ENCODE measurements at places on chromosomes 6 and 20. TPM values are rescaled to one million over a fixed set of nuclear protein-coding genes. Genes with fewer than 3 reads are reported as not detected.
A peak's percentile ranks its signal among the peaks of the same experiment; 100 is the strongest.

The CLVS2 gene
- polyA plus RNA-seq, result 0.08 TPM

The TNXB gene
- 13.6 TPM for polyA plus RNA-seq

The OR2H1 gene
- polyA plus RNA-seq, result 0.10 TPM

The ELOVL2 gene
- 0.74 TPM for polyA plus RNA-seq

The TREML4 gene
- polyA plus RNA-seq, result not detected

The ENPP5 gene
- 2.9 TPM for polyA plus RNA-seq

DNA sequence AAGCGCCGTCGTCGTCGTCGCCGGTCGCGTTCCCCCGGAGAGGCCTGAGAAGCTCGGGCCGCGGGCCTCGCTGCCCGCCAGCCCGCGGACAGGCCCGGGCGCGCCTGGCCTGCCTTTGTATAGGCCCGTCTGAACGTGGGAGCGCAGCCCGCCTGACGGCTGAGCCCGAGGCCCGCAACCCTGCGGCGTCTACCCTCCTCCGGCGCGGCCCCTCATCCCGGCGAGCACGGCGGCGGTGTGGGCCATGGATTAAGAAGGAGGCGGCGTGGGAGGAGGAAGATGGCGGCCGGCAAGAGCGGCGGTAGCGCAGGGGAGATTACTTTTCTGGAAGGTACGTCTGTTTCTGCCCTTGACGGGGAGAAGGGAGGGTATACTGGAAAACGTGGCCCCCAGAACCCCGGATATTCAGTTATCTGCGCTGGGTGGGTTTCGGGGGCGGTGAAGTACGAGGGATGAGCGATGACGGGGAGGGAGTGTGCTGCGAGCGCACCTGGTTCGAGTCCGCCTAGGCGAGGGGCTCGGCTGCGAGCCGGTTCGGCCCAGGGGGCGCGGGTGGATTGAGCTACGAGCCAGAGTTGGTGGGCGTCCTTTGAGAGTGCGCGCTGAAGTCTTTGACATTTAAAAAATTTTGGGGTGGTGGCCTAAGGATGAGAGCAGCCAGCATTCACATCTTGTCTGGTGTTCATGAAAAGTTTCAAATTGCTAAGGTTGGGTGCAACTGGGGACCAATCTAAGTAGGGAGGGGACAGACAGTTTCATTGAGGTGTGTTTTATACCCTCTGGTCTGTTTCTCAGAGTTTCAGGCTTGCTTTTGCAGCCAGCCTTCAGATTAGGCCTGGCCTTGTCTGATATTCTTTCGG, 796 bp downstream of the SENP6 start:
- peak; percentile 72 for DNase-seq

DNA sequence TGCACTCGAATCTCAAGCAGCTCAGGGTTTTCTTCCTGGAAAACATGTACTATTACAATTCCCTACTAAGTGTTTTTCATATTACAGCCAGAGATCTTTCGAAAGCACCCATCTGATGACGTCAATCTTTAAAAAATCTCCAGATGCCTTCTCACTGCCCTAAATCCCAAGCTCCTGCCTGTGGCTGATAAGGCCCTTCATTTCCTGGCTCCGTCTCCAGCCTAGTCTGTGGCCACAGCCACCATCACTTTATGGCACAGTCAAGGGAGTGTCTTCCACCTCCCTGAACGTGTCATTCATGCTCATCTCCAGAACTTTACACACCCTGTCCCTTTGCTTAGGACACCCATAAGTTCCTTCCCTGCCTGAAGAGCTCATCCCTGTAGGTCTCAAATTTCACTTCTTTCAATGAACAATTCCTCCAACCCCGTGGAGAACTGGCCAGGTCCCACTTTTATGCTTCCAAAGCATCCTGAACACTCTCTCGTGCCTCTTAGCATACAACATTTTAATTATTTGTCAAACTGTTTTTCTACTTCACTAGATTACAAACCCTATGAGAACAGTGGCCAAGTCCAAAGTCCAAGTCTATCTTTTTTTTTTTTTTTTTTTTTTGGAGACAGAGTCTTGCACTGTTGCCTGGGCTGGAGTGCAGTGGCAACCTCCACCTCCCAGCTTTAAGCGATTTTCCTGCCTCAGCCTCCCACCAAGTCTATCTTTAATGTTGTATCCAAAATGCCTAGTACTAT, 106.1 kb upstream of the AGPAT4 start:
- no peak for DNase-seq

- no peak for DNase-seq
These were observed 10.8 kb downstream of the STX16 start for GRCh38 chr20:58661598-58662473.

DNA sequence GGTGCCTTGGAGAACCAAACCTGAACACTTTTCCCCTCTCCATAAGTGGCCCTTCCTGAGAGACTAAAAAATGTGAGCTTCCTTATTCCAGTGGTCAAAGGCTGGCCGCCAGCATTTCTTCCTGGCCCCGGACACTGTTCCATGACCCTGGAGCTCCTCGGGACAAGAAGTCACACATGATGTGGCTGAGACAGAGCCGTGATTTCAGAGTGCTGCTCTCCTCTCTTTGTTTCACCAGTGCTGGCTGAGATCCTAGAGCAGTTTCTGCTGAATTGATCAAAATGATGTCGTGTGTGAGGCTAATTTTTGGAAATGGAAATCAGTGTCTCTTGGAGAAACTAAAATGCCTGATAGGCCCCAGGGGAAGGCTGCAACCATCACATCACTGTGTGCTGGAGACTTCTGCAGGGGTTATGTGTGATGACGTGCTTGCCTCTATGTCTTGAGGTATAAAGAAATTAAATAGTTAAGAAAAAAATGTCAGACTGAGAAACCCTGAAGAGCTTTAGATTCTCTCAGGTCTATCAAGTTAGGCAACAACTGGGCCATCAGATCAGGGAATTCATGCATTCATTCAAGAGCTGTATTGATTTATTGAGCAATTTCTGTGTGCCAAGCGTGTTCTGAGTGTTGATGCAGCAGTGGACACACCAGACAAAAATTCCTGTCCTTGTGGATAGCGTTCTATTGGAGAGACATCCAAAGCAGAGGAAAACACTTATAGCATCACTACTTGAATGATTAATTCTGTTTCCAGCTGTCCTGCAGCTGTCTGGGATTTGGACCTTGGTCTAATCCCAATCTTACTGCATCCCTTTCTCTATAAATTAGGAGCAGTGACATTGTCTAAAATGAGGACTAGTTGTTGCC, 72.7 kb upstream of the CCN6 start:
- DNase-seq, result peak; percentile 41

DNA sequence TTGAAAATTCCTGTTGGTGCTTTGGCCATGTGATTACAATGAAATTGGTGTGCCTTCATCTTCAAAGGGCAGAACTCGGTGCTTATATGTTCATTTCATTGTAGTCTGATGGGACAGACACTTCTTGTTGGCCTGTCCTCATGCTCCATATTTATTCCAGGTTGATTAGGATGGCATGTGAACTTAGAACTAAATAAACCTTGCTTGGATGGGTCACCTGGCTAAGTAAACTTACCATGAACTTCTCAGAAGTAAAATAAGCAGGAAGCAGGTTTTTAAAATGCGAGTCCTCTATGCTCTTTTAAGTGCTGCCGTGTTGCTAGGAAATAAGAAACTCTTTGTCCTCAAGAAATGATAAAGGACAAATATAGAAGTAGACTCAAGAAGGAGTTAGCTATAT, 26.7 kb downstream of the ZDHHC14 start:
- DNase-seq, result no peak

DNA sequence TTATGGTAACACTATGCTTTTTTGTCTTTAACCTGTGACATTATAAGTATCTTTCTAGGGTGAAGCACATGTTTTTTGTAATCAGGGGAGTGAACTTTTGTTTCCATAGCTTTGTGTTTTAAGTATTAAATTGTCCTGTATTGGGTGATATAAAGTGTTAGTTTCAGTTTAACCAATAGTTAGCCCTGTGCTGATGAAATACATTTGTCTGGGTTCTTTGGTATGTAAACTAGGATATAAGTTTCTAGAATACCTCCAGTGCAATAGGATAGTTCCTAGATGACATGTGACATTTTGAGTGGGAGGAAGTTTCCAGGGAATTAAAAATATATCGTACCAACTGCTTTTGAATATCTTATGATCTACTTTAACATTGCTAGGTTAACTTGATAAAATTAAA, 611.0 kb upstream of the MARCKS start:
- no peak for DNase-seq

DNA sequence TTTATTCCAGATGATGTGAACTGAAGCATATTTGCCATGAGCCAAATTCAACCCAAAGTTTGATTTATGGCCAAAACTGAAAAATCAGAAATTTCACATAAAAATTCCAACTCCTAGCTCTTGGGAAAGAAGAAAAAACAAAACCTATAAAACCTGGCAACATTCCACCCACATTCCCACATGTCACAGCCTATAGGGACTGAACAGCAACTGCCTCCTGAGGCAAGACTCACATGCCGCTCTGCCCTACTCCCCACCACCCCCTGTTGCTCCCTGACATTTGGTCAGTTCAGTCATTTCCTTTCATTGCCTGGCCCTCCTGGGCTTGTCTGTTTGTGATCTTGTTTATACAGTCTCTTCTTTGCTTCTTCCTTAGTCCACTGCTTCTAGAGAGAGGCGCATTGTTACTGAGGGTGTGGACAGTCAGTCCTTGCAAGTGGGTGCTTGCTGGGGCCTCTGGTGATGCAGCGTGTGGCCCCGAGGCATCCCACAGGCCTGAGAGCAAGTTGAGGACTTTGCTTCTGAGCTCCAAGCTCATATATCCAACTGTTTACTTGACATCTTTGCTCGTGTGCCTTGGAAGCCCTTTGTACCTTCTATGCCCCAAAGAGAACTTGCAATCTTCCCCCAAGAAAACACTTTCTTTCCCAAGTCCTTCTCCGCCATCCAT, 31.4 kb downstream of the NFATC2 start:
- no peak for DNase-seq

GRCh38 chr6:158554611-158555361, 5.1 kb upstream of the TMEM181 start:
- no peak for DNase-seq

DNA sequence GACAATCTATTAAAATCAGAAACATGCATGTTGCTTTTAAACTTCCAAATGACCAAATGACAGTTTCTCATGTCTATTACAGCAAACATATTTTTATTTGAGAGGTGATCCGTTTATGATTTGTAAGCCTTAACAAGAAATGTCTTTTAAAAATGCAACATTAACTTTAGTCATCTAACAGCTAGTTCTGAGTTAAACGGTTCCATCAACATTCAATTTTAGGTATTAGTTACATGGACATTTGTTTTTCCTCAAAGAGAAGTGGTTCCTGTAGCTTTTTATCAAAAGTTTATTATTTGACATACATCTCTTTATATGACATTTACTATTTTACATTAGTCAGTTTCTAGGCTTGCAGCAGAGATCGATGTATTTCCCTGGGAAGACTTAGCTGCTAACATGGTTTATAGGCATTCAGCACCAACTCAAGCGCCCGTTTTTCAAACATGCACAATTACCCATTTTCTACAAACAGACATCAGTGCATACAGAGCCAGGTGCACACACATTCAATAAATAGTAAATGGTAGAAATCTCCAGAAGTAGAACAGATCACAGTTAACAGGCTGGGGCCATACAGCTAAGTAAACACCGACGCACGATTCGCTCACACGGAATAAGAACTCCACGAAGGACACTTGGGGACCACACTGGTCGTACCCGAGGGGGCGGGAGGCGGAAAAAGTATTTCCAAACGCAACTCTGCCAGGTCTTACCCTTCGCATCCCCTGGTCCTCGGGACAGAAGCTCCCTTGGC, 882 bp downstream of the CNR1 start:
- DNase-seq, result no peak

DNA sequence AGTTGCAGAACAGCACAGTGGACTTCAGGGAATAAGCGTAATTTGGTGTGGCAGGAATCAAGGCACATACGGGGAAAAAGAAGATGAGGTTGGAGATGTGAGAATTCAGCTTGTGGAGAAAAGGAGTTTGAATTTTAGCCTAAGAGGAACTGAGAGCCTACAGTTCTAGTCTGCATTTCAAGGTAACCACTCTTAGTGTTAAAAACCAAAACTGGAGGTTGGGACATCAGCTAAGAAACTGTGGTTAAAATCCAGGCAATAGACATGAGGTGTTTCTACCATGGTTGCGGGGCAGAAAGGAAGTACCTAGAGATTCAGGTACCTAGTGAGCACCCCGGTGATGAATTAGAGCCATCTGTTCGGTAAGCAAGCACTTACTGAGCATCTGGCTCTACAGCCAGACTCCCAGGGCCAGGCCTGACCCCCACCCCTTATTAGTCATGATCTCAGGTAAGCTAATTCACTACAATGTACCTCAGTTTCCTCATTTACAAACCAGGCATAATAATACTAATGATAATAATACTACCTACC, 44.4 kb downstream of the FAXC start:
- DNase-seq, result no peak

DNA sequence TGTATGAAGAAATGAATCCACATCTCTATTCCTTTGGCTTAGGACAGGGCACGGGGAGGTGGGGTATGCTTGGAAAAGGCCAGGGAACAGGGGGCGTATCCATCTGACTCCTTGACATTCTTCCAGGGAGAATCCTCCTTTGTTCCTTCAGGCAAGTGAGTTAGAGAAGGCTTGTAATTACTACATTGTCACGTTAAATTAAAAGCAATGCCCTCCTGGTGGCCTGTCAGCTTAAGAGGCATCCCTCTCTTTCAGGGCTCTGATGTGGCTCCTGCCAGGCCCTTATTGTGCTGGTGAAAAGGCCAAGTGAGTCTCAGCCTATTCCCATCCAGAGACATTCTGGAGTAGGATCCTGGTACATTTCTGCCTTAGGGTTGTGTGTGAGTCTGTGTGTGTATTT, 128.3 kb downstream of the FOXA2 start:
- DNase-seq, result no peak

DNA sequence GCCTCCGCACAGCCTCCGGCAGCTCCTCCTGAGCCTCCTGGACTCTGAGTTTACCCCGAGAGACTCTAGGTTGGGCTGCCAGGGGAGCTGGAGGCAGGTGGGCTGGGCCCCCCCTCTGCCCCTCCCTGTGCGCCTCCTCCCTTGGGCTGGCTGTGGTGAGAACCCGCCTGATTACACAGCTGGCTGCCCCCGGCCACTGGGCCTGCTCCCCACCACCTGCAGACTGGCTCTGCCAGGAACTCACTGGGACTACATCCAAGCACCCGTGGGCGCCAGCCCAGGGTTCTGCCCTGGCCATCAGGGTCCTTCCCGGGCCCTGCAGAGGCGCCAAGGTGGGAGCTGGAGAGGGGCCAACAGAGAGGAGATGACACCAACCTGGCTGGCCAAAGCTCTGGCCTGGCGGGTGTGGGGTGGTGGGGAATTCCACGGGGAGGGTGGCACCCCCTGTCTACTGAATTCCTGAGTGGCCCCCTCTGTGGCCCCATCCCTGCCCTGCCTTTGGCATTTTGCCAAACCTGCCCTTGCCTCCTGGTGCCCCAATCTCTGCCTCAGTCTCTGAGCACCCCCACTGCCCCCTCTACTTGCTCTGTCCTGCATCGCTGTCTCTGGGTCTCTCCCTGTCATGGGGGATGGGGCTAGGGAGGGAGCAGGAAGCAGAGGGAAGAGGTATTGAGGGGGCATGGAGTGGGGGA, 21.9 kb upstream of the CDH22 start:
- no peak for DNase-seq

DNA sequence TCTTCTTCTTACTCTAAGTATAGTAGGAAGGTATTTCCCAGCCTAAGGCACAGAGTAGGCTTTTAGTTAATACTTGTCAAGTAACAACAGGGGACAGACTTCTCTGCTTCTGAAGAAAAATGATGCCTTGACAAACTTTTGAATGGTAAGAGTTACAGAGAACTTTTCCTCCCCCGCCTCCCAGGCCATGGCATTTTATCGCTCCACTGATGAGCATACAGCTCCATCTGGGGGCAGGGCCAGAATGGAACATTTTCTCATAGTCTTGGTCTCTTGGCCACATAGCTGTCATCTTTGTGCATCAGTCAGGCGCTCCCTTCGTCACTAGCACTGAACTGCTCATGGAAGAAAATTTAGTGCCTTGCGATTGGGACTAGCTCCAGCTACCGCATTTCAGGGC, 1066.8 kb upstream of the CITED2 start:
- DNase-seq, result peak; percentile 25
